ENCODE measurements at places on chromosomes 3 and 15. TPM values are rescaled to one million over a fixed set of nuclear protein-coding genes. Genes with fewer than 3 reads are reported as not detected.

ZNF148 gene
- total RNA-seq: 46.6 TPM

LMAN1L gene
- total RNA-seq: 2.2 TPM

KNG1 gene
- not detected for total RNA-seq

INO80 gene
- 38.8 TPM for total RNA-seq

AQP9 gene
- total RNA-seq: 0.10 TPM

ERC2 gene
- total RNA-seq: not detected

SPPL2A gene
- 85.3 TPM for total RNA-seq

RASGRF1 gene
- total RNA-seq: 8.6 TPM

GRCh38 chr3:4690277-4690676, 197.1 kb downstream of the ITPR1 start:
- DNase-seq: no peak

GRCh38 chr15:78797951-78798350, 13.3 kb downstream of the ADAMTS7 start:
- no peak for DNase-seq

- no peak for DNase-seq
These were observed 49.4 kb downstream of the GREM1 start for GRCh38 chr15:32767236-32767635.

- no peak for DNase-seq
These were observed 132.1 kb downstream of the IL1RAP start for GRCh38 chr3:190645932-190646460.

- no peak for DNase-seq
These were observed 21.8 kb downstream of the CDCP1 start for GRCh38 chr3:45124352-45124751.

GRCh38 chr3:9598783-9599387, 45.3 kb upstream of the LHFPL4 start:
- DNase-seq: no peak

Data from activated B cell treated with CpG ODN at 0.5 μM for 24 hours (primary cell).